Heart right ventricle (tissue), 16 donors: ENCODE measurements at places on chromosomes 6 and 20. TPM values are rescaled to one million over a fixed set of nuclear protein-coding genes. Genes with fewer than 3 reads are reported as not detected.

- no peaks in the 10 kb centered on the region for H3K27me3 ChIP-seq
- DNase-seq = no peak
- H3K4me3 ChIP-seq = no peak overlapping the region
Measured at GRCh38 chr6:70118670-70119069, 184.2 kb downstream of the COL9A1 start.

DNA sequence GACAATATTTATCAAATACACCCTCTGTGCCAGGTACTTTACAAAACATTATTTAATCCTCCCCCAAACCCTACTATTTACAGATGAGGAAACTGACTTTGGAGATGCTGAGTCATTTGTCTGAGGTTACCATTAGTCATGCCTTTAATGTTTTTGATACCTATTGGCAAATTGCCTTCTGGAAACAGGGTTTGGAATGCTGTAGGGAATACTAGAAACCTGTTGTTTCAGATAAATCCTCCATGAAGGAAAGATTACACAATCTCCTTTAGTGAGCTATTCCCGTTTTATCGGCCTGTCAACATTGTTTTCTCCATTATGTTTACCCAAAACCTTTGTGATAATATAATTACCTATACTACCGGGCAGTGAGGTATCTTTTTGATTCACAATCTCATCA, 93.6 kb upstream of the ADGRF1 start:
- H3K36me3 ChIP-seq = no peaks in the 10 kb centered on the region
- no peak overlapping the region for H3K4me3 ChIP-seq
- H3K4me1 ChIP-seq = peaks cover under 1% of the 10 kb centered on the region
- no peak overlapping the region for H3K27ac ChIP-seq
- no peaks in the 10 kb centered on the region for H3K27me3 ChIP-seq
- no peak for DNase-seq

GRCh38 chr6:5529733-5530132, 268.4 kb downstream of the FARS2 start:
- H3K4me3 ChIP-seq = no peak overlapping the region
- no peak overlapping the region for H3K27ac ChIP-seq
- no peaks in the 10 kb centered on the region for H3K27me3 ChIP-seq
- no peak for DNase-seq
- H3K4me1 ChIP-seq = no peaks in the 10 kb centered on the region
- H3K36me3 ChIP-seq = no peaks in the 10 kb centered on the region

GRCh38 chr6:10409233-10409721, 5.6 kb downstream of the TFAP2A start:
- H3K36me3 ChIP-seq = no peaks in the 10 kb centered on the region
- H3K27ac ChIP-seq = no peak overlapping the region
- DNase-seq = no peak
- H3K27me3 ChIP-seq = peaks cover 98% of the 10 kb centered on the region
- H3K4me3 ChIP-seq = no peak overlapping the region

DNA sequence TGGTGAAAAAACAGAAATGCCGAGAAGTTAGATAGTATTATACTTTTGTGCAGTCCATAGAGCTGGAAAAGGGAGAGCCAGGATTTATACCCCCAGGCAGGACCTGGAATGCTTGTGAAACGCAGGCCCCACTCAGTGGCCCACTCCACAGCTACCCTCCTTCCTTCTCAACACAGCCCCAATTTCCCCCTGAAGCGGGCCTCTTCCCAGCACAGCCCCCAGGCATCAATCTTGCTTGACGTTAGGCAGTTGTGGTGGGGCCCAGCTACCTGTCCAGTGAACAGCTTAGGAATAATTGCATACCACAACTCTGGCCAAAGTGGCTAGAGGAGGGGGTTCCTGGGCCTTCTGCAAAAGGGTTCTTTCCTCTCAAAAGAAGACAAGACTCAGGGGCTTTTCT, 61.3 kb downstream of the PPP1R3G start:
- no peaks in the 10 kb centered on the region for H3K4me1 ChIP-seq
- no peaks in the 10 kb centered on the region for H3K36me3 ChIP-seq
- no peak overlapping the region for H3K27ac ChIP-seq
- no peaks in the 10 kb centered on the region for H3K27me3 ChIP-seq
- no peak for DNase-seq

DNA sequence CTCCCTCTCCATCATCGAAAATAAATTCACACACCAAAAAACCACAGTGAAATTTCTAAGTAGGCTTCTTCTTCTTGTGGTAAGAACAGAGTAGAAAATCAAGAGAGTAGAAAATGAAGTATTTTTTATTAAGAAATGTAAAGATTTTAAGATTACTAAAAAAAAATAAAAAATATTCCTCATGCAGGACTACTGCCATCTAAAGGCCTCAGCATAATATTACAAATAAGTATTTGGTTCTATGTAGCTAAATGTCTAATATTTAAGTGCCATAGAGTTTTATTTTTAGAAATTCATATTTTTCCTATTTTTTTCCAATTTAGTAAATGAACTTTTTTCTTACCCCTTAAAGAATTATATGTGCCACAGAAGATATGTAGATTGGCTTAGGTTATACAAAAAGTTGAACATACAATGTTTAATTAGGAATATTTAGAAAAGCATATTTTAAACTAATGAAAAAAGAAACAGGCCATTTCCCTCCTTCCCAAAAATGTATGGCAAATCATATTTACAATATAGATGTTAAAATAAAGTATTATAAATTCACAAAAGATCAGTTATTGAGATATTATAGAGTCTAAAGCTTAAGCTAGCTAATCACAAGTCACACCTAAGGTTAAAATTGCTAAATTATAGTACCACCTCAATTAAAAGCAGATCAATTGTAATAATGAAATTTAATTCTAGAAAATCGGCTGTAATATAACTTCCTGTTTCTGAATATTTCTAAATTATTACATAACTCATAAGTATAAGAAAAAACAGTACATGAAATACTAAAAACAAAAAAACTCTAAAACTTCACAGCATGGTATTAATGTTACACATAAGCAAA, 3.5 kb upstream of the NT5DC1 start:
- DNase-seq = no peak
- no peak overlapping the region for H3K27ac ChIP-seq
- no peak overlapping the region for H3K4me3 ChIP-seq

DNA sequence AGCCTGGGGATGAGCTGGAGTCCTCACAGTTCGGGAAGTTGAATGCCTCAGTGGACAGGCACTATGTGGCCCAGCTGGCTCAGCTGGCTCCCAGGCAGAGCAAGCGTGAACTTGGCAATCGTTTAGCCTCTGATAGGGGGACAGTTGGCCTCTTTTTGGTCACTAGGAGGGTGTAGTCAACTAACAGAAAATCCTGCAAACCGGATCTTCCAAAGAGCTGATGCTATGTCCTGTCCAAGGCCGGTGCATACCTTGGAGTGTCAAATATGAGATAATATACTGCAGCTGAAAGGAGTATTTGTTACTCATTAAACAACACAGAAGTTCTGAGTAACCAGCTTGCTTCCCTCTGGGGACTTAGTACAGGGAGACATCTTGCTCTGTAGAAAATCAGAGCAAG, 126.2 kb upstream of the EXOC2 start:
- H3K4me3 ChIP-seq = no peak overlapping the region
- H3K27me3 ChIP-seq = peaks cover 17% of the 10 kb centered on the region
- H3K27ac ChIP-seq = no peak overlapping the region

GRCh38 chr6:69349771-69350170, 447.0 kb downstream of the LMBRD1 start:
- no peaks in the 10 kb centered on the region for H3K36me3 ChIP-seq
- no peaks in the 10 kb centered on the region for H3K27me3 ChIP-seq
- no peak overlapping the region for H3K4me3 ChIP-seq
- H3K27ac ChIP-seq = no peak overlapping the region
- DNase-seq = peak; percentile 26

The C6orf132 gene
- total RNA-seq = 2.6 TPM
